ENCODE measurements at places on chromosomes 16 and 17.
A peak's percentile ranks its signal among the peaks of the same experiment; 100 is the strongest.

DNA sequence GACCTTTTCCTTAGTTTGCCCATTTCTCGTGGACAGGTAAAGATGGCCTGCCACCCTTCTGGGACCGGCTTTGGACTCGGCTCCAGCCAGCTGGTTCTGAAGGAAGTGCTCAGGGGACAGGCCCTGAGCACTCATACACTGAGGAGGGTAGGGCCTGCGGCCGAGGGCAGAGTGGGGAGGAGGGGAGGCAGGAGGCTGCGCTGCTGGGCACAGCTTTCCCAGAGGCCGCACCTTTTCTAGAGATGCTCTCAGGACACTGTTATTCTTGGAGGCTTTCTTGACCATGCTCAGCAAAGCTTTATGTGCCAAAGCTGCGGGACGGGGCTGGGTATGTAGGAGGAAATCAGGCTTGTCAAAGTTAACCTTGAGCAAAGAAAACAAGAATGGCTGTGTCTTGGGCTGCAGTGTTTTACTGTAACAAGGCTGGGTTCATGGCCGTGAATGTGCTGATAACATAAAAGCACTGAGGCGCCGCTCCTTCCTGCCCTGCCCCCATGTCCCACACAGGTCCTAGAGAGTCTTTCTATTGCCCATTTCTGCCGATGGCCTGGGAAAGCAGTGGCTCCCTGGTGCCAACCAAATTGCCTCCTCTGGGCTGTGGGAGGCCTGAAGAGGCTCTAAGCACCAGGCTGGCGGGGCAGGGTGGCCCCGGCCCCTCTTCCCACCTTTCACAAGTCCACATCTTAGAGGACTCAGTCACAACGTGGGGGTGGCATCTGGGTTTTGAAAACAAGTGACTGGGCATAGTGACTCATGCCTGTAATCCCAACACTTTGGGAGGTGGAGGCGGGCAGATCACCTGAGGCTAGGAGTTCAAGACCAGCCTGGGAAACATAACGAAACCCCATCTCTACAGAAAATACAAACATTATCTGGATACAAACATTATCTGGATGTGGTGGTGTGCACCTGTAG lies 22.3 kb upstream of the TIMP2 start:
- DNase-seq: no peak

- no peak for DNase-seq
Measured at GRCh38 chr16:89422527-89422904, 67.8 kb downstream of the ANKRD11 start.

GRCh38 chr16:4696172-4696904 lies 3.0 kb downstream of the NUDT16L1 start:
- no peak for DNase-seq

GRCh38 chr17:5115673-5116651 lies at the start of gene USP6:
Gene USP6, plus strand, starts transcription at chr17:5116032. Its CDS starts 14,336 bp downstream, at chr17:5130368.
- peak; percentile 29 for DNase-seq

DNA sequence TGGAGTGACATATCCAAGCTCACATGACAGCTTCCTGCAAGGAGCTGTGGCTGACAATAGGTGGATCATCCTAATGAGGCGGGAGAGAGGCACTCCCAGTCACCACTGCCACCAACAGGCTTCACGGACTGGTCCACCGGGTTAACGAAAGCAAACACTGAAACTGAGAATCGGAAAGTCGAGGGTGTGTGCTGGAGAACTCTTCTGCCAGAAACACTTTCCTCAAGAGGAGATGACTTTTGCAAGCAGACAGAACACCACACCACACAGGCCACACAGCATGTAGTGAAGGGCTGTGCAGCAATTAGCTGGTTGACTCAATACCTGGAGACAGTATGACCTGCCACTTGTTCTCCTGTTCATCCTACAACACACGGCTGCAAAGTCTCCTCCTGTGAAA lies 53.0 kb upstream of the DNAJA2 start:
- DNase-seq: no peak

All from NCI-H82 (cell line).